HT1080 (cell line): ENCODE measurements at places on chromosomes 12 and 14. TPM values are rescaled to one million over a fixed set of nuclear protein-coding genes. Genes with fewer than 3 reads are reported as not detected.

DNA sequence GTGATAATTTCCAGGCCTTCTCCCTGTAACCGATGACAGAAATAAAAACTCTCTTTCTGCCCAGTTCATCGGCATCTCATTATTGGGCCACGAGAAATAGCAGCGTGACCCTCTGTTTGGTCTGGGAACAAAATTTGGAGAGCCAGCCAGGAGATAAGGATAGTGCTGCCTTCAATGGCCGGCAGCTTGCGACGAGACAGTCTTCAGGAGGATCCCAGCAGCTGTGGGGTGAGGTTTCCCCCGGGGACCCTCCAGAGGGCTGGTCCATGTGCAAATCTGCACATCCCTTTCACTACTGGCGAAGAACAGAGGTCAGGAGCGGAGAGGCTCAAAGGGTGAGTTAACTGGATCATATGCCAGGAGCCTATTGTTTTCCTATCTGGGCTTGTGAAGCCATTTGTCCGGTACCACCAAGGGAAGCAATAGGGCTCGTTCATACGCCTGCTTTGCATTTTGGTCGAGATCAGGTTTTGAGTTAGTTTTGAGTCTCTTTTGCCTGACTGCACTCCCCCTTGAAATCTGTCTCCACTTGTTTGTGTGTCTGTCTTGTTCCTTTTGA lies 4.8 kb downstream of the SLC39A2 start:
- DNase-seq = no peak

DNA sequence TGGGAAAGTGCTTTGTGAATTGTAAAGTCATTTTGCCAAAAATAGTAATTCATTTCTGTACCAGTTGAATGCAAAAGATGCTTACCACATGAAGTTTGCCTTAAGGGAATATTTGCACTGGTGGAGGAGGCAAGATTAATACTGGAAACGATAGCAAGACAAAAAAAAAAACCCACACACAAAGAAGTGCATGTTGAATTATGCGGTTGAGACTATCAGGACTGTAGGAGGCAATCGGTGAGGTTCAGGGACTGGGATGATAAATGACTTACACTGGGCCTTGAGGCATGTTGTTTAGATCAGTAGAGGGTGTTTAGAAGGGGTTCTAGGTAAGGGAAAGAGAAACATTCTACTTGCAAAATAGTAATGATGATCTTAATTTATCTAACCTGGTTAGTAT lies 142.2 kb upstream of the HMGA2 start:
- DNase-seq = no peak

DNA sequence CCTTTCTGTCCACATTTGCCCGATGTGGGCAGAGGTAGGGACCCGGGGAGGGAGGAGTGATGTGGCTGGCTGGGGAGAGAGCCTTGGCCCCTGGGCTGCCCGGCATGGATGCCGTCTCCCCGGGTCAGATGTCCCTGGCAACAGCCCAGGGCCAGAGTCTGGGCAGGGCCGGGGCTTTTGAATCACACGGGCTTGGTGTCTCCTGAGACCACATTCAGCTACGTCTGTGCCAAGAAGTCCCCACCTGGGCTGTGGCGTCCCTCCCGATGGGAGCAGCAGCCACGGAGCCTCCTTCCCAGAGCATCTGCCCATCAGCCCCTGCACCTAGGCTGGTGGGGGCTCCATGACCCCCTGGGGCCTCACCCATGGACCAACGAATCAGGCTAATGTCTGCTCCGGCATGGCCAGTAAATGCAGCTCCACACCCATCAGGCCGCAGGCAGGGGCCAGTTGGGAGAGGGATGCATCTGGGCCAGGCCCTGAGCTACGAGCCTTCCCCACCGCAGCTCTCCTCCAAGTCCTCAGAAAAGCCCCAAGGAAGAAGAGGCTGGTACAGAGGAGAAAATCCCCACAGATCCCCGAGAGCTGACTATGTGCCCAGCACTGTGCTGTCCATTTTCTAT lies 109.4 kb downstream of the RFLNA start:
- DNase-seq = no peak

DNA sequence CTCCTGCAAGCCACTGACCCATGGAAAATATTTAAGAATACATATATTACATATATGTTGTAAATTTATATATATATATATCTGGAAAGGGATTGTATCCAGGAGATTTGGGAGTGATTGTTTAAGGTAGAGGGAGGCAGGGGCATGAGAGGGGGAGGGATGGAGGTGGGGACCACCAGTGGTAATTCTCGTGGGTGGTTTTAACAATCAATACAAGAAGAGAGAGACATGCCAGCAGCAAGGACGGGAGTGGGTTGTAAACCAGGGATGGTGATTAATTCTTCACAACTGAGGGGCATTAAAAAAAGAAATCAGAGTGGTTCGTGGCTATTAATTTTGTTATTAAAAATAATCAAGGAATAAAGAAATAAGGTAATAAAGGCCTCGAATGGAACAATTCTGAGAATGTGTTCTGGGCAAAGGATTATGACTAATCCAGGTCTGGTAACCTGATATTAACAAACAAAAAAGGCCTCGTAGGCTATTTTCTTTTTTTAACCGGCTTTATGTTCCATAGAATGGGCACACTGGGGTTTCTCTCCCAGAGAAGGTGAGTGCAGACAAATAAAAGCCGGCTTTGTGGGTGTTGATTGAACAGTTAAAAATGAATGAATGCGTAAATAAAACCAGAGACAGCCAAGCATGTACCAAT lies 8.3 kb upstream of the RTL1 start:
- no peak for DNase-seq

Gene TAS2R13
- 0.13 and 0.42 TPM in 2 replicates for total RNA-seq

Gene ANKS1B
- not detected in 2 replicates for total RNA-seq
